T1000 (cell line): ENCODE measurements at places on chromosomes 5 and 9.
A peak's percentile ranks its signal among the peaks of the same experiment; 100 is the strongest.

- peak; percentile 50 for DNase-seq
Observed at GRCh38 chr9:96344458-96345180, 38.9 kb downstream of the SLC35D2 start.

GRCh38 chr9:20340511-20340861 is 281.8 kb downstream of the MLLT3 start:
- no peak for DNase-seq

- no peak for DNase-seq
Observed at GRCh38 chr9:72902268-72902667, 50.6 kb downstream of the ALDH1A1 start.

- DNase-seq = no peak
Observed at GRCh38 chr9:75041041-75041440, 12.9 kb upstream of the CARNMT1 start.

DNA sequence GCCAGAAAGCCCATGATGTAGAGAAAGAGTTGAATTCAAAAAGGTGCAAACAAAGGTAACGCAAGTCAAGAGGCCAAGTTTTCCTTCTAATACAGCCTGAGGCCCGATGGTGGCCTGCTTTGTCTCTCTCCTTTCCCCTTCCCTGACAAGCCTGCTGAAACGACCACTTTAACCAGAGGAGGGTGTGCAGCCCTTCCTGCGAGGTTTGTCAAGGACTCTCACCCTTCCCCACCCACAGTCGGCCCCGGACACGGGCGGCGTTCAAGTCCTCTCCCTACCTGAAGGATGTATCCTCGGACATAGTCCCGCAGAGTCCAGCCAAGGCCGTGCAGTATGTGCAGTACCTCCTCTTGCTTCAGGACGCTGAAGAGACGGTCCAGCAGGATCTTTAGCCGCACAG is 318.2 kb downstream of the BNC2 start:
- DNase-seq = no peak

DNA sequence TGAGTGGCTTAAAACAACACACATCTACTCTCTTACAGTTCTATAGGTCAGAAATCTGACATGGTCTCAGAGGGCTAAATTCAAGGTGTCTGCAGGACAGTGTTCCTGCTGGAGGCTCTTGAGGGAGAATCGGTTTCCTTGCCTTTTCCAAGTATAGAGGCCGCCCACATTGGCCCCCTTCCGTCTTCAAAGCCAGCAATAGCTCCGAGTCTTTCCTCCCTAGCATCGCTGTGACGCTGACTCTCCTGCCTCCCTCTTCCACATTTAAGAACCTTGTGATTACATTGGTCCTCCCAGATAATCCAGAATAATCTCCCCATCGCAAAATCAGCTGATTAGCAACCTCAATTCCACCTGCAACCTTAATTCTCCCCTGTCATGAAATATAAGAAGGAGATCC is 81.3 kb upstream of the IER5L start:
- DNase-seq = no peak

DNA sequence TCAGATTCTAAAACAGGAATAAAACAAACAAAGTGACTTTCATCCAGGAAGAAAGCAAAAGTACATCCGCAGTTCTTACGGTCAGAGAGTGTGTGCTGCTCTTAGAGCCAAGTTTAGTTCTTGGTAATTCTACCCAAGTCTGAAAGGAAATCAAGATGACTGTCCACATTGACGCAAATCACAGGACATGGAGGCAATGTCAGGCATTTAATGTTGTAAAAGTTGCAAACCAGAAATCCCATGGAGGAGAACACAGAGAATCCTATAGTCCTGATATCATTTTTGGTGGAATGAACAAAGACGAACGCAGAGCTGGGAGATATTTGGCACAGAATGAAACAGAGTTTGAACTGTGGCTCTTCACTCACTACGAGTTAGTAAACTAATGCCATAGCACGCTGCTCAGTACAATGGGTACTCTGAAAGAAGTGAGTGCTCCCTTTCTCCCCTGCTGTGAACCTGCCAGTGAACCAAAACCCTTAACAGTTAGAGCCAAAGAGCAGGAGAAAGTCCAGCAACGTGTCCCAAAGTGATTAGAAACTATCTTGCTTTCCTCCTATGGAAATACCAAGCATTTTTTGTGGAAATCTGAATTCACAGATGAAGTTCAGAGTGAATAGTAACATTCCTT is 74.3 kb downstream of the MUSK start:
- DNase-seq = no peak

DNA sequence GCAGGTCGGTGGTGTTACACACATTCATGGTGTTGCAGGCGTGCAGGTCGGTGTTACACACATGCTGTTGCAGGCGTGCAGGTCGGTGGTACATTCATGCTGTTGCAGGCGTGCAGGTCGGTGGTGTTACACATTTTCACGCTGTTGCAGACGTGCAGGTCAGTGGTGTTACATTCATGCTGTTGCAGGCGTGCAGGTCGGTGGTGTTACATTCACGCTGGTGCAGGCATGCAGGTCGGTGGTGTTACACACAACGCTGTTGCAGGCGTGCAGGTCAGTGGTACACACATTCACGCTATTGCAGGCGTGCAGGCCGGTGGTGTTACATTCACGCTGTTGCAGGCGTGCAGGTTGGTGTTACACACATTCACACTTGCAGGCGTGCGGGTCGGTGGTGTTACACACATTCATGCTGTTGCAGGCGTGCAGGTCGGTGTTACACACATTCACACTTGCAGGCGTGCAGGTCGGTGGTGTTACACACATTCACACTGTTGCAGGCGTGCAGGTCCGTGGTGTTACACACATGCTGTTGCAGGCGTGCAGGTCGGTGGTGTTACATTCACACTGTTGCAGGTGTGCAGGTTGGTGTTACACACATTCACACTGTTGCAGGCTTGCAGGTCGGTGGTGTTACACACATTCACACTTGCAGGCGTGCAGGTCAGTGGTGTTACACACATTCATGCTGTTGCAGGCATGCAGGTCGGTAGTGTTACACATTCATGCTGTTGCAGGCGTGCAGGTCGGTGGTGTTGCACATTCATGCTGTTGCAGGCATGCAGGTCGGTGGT is 11.1 kb downstream of the DPP7 start:
- no peak for DNase-seq

DNA sequence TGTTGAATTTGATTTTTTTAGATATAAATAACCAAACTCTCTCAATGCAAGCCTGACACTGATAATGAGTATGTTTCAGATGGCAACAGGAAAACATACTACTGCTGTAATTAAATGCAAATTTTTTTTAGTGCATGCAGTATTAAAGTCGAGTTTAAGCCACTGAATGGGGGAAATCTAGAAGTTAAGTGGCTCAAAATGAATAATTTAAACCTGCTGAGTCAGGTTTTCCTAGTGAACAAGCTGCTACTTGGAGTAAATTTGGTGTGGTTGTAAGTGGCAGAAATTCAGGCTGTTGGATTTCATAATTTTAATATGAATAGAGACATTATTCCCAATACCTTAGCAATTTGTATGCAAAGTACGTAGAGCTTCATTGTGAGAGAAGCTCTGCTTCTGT is 121.8 kb downstream of the SLF1 start:
- no peak for DNase-seq

- DNase-seq = no peak
Observed at GRCh38 chr9:13974891-13975290, 339.1 kb downstream of the NFIB start.

DNA sequence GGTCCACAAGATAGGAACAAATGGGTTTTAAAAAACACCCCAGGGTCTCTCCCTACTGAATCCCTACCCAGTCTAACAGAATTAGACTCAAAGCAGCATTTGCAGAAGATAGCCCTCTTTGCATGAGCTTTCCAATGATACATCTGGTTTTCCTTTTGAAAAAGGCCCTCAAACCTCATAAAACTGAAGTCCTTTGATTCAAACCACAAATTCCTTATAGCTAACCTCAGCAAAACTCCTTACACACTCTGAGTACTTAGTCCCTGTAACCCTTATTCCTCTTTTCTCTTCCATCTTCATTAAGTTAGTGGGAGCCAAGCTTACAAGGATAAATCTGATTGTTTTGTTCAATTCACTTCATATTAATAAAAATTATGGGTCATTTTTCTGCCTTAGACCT is 90.5 kb upstream of the TNC start:
- DNase-seq = no peak

GRCh38 chr9:134943836-134944235 is 26.1 kb upstream of the FCN1 start:
- no peak for DNase-seq

DNA sequence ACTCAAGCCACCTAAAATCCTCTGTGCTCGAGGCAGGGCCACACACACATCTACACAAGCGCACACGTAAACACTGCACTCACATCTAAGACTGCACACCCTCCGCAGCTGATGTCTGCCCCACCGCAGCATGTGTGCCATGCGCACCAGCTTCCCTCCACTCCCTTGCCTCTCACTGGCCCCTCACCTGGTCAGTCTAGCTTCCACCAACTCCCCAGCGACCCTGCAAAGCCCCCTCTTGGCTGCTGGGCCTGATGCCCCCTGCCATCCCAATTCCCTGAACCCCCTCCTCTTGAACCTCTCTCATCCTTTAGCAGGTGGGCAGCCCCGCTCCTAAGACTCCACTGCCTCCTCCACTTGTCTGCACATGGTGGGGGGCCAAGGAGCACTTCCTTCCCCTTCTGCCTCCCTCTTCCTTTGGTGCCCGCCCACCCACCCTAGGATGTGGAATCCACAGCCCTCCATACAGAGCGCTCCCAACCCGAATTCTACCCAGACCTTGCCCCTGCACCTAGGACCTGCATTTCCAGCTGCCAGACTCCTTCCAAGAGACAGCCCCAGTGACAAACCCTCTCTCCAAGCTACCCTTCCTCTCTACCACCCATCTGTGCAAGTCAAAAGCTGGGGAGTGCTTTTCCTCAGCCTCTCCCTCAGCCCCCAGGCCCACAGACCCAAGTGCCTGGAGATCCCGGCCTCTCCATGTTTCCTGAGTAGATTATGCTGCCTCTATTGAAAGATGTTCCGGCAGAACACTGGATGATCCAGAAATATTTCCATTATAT is 23.9 kb downstream of the ADAMTS2 start:
- DNase-seq = no peak

DNA sequence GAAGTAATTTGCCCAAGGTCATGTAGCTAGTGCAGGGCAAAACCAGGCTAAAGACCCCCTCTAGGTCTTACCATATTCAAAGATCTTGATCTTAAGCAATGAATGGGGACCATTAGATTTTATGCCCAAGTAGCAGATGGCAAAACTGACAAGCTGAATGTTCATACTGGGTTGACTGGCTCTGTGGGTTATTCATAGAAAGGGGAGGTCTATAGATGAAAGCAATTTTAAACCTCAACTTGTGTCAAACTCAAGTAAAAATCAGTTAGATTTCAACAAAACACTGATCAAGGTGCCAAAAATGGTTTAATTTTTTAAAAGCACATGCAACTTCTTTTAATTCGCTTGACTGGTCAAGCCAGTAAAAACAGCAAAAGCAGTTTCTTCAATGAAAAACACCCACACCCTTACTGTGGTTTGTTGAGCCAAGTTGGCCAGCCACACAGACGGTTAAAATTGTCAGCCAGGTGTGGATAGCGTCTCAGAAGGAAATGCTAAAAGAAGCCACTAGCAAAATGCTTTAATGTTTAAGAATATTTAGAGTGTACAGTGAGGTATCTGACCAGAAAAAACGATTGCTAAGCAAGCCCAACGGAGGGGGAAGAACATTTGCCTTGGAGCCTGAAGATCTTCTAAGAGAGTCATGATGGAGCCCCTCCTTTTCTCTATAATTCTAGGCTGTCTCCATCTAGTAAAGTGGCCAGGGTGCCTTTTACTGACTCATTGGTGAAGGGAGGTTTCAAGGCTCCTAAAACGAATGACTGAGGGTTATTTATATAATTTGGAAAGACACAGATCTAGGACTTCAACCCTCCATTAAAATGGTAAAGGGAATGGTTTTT is 539.6 kb upstream of the CLINT1 start:
- no peak for DNase-seq
